ENCODE measurements at places on chromosomes 2 and 18.
A peak's percentile ranks its signal among the peaks of the same experiment; 100 is the strongest.

DNA sequence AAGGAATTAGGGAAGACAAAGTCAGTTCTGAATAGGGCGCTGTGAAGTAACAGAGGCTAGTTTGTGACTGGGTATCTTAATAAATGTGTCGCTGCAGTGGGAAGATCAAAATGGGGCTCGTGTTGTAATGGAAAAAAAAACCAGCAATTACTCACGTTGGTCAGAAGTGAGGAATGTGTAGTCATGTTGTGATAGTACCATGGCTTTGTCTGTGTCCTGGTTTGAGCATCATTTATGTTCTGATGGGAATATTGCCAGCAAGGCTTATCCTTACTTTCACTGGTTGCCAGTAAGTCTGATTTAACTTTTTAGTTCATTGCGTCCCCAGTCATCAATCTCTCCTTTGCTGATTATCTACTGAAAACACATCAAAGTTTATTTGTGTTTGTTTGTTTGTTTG is 467.6 kb downstream of the NYAP2 start:
- no peak for DNase-seq

- no peak for DNase-seq
Observed at GRCh38 chr2:216206041-216206703, 97.0 kb downstream of the XRCC5 start.

DNA sequence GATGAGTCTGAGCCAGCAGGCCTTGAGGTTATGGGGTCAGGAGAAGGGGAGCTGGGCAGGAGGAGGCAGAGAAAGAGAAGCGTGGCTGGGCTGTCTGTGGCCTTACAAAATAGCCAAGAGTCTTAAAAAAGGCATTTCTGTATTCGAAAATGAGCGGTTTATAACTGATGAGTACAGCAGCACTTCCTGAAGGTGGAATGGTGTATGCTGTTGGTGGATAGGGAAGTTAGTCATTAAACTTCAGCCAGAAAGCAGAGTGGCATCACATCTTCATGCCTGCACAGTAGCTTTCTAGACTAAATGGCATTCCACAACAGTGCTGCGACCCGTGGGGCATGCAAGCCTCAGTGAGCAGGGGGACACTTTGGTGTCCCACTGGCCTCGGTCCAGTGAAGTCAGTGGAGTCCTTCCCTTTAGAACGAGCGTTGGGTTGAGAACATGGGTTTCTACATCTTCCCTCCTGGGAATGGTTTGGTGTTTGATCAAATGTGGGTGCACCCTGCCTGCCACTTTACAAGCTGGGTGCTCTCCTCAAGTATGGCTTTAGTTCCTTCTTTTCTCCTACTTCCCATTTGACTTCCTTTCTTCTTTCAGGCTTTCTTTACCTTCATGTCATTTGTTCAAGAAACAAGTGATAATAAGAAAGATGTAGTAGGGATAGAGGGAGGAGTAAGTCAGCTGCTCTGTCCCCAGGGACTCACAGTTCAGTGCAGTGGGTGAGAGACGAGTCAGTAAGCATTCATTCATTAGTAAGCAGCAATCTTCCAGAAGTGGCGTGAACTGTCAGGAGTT is 96.3 kb downstream of the ARMC9 start:
- no peak for DNase-seq

DNA sequence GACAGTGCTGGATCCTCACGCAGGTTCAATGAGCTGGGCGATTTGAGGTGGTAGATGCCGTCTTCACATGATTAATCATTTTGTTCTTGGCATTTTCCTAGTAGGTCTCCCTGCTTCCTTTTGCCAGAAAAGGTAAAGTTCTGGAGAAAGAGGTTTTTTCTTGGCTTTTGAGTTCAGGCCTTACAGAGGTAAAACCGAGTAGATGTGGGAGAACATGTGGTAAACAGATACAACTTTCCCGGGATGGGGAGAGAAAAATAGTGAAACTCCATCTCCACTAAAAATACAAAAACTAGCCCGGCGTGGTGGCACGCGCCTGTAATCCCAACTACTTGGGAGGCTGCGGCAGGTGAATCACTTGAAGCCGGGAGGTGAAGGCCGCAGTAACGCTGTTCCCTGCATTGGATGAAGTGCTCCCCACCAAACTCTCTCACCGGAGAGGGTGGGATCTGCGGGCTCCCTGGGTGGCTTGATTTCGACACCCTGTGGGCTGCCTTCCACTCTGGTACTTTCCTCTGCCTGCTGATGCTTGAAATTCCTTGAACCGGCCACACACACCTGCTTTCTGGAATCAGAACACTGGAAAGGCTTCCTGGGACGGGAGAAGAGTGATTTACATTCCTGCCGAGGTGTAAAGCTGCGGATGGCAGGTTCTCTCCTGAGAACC is 88.8 kb downstream of the ACTR3 start:
- DNase-seq = no peak

GRCh38 chr2:79223539-79223938 is 64.0 kb upstream of the REG3A start:
- no peak for DNase-seq

DNA sequence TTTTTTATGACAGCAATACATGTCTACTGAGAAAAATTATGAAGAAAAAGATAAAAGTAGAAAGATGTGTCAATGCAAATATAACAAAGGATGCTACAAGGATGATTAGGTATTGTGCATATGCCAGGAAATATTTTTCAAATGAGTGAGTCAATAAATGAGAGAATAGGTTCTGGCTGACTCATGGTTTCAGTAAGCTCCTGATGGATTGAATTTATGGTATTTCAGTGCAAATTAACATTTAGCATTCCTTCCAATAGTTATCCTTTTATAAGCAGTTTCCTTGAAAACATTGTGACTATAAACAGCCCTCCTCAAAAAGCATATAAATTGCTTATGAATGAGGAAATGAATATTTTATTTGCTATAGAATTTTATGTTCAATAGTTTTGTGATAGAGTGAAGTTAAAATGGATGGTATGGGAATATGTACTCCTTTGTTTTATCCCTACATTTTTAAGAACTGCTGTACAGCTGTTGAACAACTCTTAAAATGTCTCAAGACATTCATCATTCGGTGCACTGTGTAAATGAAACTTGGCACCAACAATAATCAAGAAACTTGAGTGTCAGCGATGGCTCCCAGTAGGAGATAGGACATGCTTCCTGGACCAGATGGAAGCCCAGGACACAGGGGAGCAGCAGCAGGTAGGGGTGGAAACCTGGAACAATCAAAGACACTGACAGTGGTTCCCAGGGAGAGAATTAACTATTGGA is 144.7 kb downstream of the PMAIP1 start:
- DNase-seq = no peak

DNA sequence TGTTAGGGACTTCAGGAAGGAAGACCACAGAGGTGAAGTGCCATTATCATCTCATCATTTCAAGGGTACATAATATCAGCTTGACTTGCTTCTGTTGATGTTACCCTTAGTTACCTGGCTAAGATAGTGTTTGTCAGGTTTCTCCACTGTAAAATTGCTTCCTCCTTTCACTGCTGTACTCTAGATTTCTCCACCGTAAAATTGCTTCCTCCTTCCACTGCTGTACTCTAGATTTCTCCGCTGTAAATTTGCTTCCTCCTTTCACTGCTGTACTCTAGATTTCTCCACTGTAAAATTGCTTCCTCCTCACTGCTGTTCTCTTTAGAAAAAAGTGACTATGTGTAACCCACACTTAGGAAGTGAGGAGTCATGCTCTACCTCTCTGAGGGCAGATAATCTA is 1460.3 kb downstream of the SUCLG1 start:
- DNase-seq = no peak

- DNase-seq = no peak
Observed at GRCh38 chr2:12770300-12770968, 53.7 kb downstream of the TRIB2 start.

DNA sequence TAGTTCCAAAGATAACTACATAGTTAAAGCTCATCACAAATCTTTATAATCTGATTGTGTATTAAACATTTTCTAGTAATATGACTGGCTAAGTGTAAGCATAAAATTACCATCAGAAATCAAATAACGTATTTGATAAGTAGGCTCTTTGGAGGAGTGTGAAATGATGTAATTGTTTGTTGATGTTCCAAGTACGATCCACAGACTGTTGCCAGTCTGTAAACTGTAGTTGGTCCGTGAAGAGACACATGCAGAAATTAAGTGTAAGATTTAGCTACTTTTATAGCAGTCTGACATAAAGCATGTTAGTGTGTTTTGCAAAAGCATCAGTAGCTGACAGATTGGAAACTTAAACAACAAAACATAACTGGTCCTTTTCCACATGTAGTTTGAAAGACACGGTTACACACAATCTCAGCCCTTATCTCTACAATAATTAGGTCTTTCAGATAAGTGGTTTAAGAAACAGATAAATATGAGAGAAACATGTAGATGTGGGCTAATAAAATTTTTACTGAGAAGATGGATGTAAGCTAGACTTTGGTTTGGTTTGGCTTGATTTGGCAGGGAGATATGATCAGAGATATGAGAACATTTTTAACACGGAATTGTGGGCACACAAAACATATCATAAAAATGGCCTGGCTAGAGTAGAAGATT is 115.0 kb upstream of the EPB41L5 start:
- no peak for DNase-seq

GRCh38 chr2:109017017-109017416 is 28.0 kb upstream of the EDAR start:
- no peak for DNase-seq

- DNase-seq = no peak
Observed at GRCh38 chr18:35387152-35387571, 10.0 kb upstream of the ZNF396 start.

- DNase-seq = no peak
Observed at GRCh38 chr18:7370802-7371201, 139.9 kb downstream of the LRRC30 start.

- no peak for DNase-seq
Observed at GRCh38 chr2:240350006-240350355, 85.5 kb upstream of the GPC1 start.

GRCh38 chr2:68293755-68294154 is 26.0 kb downstream of the CNRIP1 start:
- DNase-seq = no peak

GRCh38 chr2:232999354-232999753 is 13.7 kb downstream of the NGEF start:
- DNase-seq = no peak

DNA sequence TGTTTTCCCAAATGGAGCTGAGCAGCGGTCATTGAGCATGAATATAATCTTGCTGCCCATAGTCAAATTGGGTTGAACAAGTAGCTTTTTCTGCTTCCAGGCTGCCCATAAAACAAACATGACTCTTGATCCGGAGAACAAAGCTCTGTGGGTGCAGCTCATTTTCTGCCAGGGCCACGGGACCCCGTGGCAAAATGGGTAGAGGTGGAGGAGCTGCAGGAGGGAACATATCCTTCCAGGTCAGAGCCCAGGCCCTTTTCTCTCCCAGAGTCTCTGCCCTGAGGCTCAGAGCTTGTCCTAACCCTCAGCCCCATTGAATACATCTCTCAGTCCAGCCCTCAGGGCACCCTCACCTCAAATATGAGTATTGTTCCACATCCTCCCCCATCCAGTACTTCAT is 151.6 kb upstream of the TWIST2 start:
- no peak for DNase-seq

DNA sequence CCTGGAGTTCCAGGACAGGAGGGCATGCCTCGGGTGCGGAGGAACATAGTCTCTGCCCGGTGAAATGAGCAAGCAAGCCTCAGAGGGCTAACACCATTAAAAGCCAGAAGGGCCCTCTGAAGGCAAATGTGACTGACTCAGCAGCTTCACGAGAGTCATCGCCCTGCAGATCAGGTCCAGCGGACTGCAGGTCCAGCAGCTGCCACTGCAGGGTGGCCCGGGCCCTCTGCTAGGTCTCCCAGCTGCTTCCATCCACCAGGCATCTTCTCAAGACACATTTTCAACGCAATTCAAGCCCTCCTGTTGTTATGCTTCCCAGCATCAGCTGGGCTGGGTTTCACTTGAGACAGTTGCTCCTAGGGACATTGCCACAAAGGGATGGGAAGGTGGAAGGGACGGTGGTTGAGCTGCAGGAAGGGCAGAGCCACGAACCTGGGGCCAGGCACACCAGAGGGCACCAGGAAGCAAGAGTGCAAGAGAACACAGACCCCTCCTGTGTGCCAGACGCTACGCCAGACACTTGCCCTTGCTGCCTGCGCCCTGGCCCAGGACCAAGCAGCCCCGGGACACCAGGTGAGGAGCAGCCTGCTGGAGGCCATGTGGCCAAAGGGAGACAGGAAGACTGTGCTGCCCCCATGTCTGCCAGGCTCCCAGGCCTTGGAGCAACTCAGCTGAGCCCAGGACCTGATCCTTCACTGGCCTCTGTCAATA is 173.0 kb downstream of the HDAC4 start:
- DNase-seq = peak; percentile 38
